ENCODE measurements at places on chromosomes 1 and 21.

- no peak for DNase-seq
Measured at GRCh38 chr21:46000731-46001641, 19.4 kb downstream of the COL6A1 start.

- no peak for DNase-seq
Measured at GRCh38 chr1:234730770-234731568, 121.0 kb upstream of the IRF2BP2 start.

GRCh38 chr1:200317236-200317635, 92.6 kb downstream of the ZNF281 start:
- DNase-seq = no peak

DNA sequence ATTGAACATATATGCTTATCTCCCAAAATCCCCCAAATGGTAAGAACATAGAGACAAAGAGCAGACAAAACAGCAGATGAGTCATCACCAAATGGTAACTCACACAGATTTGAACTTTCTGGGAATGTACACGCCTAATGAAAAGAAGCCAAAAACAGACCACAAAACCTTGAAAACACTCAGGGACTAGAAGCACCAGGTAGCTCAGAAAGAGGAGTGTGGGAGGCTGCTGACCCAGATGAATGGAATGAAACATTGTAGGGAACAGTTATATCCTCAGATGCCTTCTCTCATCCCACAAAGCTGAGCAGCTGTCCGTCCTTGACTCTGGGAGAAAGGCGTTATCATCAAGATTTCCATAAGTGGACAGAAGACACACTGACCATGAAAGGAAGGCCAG, 307.0 kb upstream of the USP25 start:
- no peak for DNase-seq

DNA sequence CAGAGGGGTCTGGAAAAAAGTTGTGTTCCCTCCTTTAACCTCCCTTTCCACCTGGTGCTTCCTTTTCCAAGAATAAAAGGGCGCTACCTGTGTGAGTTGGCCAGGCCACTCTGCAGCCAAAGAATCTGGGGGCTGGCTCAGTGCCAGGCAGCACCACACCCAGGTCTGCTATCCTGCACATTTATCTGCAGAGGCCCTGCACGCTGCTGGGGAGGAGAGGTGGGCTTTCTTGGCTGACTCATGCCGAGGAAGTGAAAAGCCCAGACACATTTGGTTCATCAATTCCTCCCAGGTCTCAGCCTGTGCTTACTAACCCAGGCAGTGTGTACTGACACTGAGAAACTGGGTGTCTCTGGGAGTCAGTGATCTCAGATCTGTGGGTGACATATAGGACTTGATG, 79.8 kb upstream of the F3 start:
- no peak for DNase-seq

All from activated gamma-delta T cell treated with anti-CD3 and anti-CD28 coated beads, Interleukin-2, amount 50 U/mL, for 16 hours (primary cell).